ENCODE measurements at places on chromosomes 16 and 17. TPM values are rescaled to one million over a fixed set of nuclear protein-coding genes. Genes with fewer than 3 reads are reported as not detected.

KRTAP17-1 gene
- not detected for total RNA-seq

EFNB3 gene
- under 0.01 TPM for total RNA-seq

KRT17 gene
- 30,463 TPM for total RNA-seq

HEXIM1 gene
- 12.5 TPM for total RNA-seq

WFIKKN2 gene
- total RNA-seq: not detected

FBXW10 gene
- not detected for total RNA-seq

All from bronchial epithelial cell (primary cell).